ENCODE measurements at places on chromosomes 6 and 20.

DNA sequence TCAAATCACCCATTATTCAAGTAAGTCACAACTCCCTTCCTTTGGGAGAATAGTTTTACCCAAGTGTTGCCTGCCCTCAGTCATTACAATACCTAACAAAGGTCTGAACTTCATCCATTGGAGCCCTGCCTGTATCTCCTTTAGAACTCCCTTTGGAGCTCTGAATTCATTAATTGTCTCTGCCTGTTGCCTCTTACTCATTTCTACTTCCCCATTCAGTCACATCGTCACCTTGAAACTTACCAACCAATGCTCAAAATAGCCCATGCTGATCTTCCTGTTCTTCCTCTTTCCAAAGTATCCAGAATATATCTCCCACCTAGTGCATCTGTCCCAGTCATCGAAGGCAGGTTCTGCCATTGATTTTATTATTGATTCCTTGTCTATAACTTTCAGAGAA lies 120.7 kb upstream of the ADGRF1 start:
- DNase-seq = no peak
- H3K27ac ChIP-seq = peak overlapping the region; percentile 55
- no peaks in the 10 kb centered on the region for H3K36me3 ChIP-seq

DNA sequence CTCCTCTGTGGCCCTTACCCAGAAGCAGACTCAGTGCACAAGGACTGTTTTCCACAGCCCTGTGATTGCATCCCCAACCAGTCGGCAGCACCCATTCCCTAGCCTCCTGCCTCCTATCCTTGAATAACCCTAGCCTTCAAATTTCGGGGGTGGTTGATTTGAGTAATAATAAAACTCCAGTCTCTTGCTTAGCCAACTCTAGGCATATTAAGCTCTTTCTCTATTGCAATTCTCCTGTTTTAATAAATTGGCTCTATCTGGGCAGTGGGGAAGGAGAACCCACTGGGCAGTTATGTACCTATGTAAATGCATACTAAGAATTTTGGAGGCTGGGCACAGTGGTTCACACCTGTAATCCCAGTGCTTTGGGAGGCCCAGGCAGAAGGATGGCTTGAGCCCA lies 70.6 kb upstream of the ZMYND8 start:
- no peak overlapping the region for H3K4me3 ChIP-seq
- H3K27ac ChIP-seq = no peak overlapping the region
- no peak for DNase-seq
- H3K27me3 ChIP-seq = no peaks in the 10 kb centered on the region
- no peaks in the 10 kb centered on the region for H3K36me3 ChIP-seq

- no peaks in the 10 kb centered on the region for H3K27me3 ChIP-seq
- no peak for DNase-seq
- no peak overlapping the region for H3K4me3 ChIP-seq
- H3K36me3 ChIP-seq = no peaks in the 10 kb centered on the region
Measured at GRCh38 chr6:14231071-14231483, 113.5 kb downstream of the CD83 start.

DNA sequence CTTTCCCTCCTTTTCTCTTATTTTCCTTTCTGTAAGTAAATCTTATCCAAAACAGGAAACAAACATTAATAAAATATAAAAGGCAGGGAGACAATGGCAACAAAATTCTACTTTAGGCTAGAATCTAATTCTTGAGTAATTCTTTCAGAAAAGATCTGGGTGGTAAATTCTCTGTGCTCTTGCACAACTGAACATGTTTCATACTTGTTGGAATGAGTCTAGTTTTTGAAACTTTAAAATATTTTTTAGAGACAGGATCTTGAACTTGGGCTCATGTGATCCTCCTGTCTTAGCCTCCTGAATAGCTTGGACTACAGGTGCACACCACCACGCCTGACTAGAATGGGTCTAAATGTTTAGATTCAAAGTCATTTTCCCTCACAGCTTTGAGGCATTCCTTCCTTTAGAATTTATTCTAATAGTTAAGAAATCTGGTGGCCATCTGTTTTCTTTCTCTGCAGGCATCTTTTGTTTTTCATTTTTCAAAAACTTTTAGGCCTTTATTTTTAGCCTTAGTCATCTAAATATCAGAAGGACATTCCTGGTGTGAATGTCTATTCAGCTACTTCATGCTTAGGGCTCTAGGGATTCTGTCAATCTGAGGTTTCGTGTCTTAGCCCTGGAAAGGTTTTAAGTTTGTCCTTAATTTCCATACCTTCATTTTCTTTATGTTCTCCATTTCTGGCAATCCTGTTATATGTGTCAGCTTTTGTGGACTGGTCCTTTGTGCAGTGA lies 76.5 kb downstream of the CDKAL1 start:
- DNase-seq = no peak
- H3K4me3 ChIP-seq = no peak overlapping the region
- H3K36me3 ChIP-seq = no peaks in the 10 kb centered on the region
- H3K27me3 ChIP-seq = no peaks in the 10 kb centered on the region
- H3K27ac ChIP-seq = no peak overlapping the region

GRCh38 chr6:50720623-50721022 lies 7.3 kb downstream of the TFAP2D start:
- H3K4me1 ChIP-seq = no peaks in the 10 kb centered on the region
- H3K36me3 ChIP-seq = no peaks in the 10 kb centered on the region
- no peak overlapping the region for H3K27ac ChIP-seq

DNA sequence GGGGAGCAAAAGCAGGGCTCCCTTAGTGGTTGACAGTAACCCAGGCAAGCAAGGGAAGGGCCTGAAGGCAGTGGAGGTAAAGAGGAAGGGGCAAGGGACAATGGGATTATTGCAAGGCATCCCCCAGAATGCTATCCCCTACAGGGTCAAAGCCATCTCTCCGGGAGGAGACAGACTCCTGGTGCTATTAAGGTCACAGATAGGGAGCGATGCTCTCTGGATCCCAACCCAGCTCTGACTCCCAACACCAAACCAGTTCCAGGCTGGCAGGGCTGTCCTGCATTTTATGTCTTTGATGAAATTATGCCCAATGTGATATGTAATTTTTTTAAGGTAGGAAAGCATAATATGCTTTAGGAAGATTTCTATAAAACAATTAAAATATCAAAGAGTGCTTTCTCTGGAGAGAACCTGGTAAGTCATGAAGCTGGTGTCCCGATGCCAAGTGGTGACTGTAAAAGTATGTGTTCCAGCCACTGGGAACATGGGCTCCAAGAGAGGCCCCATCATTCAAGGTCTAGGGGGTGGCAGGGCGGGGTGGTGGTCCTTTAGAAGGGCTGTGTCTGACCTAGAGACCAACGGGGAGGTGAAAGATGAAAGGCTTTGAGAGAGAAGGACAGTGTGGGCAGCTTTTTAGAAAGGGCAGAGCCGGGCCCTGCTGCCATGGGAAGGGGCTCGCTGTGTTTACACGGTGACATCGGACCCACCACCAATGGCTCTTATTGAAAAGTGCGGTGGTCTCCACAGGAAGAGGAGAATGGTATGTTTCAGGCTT lies 276.5 kb downstream of the CDC5L start:
- H3K36me3 ChIP-seq = no peaks in the 10 kb centered on the region
- 0 out of 2 replicates have a peak, but pooled peaks cover 5% of the 10 kb centered on the region for H3K4me1 ChIP-seq
- DNase-seq = no peak

DNA sequence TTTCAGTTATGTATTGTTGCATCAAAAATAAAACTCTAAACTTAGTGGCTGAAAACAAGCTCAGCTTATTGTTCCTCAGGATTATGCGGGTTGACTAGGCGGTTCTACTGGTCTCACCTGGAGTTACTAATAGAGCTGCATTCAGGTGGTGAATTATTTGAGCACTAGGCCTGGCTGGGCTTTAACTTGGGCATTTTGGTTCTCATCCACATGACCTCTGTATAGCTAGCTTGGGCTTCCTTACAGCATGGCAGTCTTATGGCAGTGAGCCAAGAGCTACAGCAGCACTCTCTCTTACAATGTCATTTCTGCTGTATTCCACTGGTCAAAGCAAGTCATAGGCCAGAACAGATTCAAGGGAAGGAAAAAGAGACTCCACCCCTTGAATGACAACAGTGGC lies 1.6 kb downstream of the PGBD1 start:
- H3K27ac ChIP-seq = no peak overlapping the region
- H3K27me3 ChIP-seq = no peaks in the 10 kb centered on the region
- DNase-seq = no peak
- no peak overlapping the region for H3K4me3 ChIP-seq
- peaks cover 7% of the 10 kb centered on the region for H3K4me1 ChIP-seq
- 0 out of 2 replicates have a peak, but pooled peaks cover 3% of the 10 kb centered on the region for H3K36me3 ChIP-seq

- H3K27ac ChIP-seq = no peak overlapping the region
- no peak overlapping the region for H3K4me3 ChIP-seq
- no peaks in the 10 kb centered on the region for H3K36me3 ChIP-seq
- no peaks in the 10 kb centered on the region for H3K27me3 ChIP-seq
Measured at GRCh38 chr20:52763321-52763853, 208.8 kb upstream of the TSHZ2 start.

All from Panc1 (cell line).